ENCODE measurements at places on chromosomes 1 and 21. TPM values are rescaled to one million over a fixed set of nuclear protein-coding genes. Genes with fewer than 3 reads are reported as not detected.

DNA sequence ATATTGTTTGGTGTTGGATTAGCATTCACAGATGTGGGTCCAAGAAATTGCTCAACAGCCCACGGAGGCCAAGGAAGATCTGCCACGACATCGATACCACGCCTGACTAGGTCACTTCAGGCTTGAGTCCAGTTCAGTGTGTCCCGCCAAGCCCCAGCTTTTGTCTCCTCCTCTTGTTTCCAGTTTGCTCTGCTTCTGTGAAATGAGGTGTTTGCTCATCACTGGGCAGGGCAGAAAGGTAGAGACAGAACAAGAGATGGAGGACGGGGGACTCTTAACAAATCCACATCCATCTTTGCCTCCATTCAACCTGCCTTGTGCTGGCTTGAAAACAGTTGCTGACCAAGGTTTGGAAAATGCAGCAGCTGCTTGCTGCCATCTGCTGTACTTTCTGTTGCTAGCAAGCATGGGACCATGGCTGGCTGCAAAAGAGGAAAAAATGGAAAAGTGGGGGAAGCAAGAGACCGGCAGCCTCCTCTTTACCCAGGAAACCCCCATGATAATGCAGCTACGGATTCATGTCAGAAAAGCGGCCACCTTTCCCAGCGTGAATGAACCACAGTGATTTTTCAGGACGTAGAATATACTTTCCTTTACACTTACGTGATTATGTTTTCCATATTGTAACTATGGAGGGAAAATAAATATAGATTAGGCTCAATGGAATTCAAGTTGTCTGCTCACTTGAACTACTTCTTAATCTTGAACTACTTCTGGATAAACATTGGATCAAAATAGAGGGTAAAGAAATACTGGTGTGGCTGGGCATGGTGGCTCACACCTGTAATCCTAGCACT, 80.2 kb upstream of the GREM2 start:
- peak; percentile 45 for DNase-seq

The FCRL5 gene
- not detected for total RNA-seq

The TCEA3 gene
- 4.7 TPM for total RNA-seq

The SPRR3 gene
- total RNA-seq = not detected
